Midbrain (tissue), 1 donor: ENCODE measurements at places on chromosomes 7 and 10.

DNA sequence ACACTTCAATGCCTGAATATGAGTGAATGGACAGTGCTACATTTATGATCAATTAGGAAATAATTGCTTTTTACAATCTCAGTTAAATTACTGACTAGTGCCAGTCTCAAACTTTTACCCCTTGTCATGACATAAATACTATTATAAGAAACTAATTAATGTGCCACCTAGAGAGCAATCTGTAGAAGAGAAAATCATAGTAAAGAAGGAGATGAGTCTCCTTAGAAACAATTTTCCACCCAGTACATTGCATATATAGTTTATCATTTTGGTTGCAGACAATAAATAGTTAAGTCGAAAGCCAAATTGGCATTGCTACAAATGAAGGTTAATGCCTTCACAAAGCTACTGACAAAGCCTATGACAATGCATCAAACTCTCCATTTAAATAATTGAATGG lies 68.6 kb downstream of the SLC13A1 start:
- no peak for DNase-seq

DNA sequence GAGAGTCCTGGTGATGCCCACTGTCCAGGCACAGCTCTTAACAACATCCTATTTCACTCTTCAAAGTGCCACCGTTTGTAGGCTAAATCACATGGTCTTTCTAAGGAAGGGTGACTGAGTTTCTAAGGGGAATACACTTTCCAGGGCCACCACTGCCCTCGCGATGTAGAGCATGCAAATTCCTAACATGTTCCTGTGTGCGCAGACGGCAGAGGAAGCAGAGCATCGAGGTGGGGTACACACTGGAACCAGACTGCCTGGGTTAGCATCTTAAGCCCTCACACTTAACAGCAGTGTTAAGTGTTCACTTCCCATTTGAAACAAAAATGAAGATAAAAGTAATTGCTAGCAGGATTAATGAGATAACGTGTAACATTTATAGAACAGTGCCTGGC lies 3.0 kb downstream of the VOPP1 start:
- no peak for DNase-seq

GRCh38 chr7:96118449-96119001 lies 203.4 kb downstream of the SLC25A13 start:
- no peak for DNase-seq

DNA sequence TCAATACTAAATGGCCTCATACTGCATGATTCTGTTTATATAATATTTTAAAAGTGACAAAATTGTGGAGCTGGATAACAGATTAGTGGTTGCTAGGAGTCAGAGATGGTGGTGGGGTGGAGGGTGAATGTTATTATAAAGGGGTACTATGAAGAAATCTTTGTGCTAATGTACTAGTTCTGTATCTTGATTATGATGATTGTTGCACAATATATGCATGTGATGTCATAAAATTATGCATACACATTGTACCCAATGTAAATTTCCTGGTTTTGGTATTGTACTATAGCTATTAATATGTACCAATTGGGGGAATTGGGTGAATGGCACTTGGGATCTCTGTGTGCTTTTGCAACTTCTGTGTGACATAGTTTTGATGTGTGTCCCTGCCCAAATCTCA lies 112.2 kb downstream of the TMEM26 start:
- DNase-seq = no peak

GRCh38 chr7:100358027-100358856 lies at the start of gene PILRB:
Gene PILRB (plus strand): TSS chr7:100358117. CDS start chr7:100358303, 186 bp downstream.
- no peak for DNase-seq

DNA sequence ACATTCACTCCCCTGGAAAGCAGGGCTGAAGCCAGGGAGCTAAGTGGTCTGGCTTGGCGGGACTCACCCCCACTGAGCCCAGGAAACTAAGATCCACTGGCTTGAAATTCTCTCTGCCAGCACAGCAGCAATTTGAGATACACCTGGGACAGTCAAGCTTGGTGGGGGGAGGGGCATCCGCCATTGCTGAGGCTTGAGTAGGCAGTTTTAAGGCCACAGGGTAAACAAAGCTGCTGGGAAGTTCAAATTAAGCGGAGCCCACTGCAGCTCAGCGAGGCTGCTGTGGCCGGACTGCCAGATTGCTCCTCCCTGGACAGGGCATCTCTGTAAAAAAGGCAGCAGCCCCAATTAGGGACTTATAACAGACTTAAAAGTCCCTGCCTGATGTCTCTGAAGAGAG lies 108.2 kb upstream of the FAM13C start:
- no peak for DNase-seq

DNA sequence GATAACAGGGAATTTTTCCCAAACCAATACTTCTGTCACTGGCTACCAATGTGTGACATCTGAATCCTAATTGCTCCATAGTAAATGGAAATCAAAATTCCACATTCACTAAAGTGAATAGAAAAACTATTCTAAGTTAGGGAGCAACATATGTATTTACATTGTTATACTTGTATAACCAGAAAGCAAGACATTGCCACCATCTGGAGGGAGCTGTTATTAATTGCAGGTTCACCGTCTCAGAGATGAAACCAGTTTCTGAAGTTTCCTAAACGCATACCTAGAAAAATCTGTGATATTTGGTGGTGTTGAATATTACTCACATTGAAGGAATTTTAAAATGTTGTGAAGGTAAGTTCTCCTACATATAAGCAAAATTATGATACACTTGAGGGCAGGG lies 390.1 kb downstream of the NXPH1 start:
- no peak for DNase-seq

- DNase-seq = no peak
Measured at GRCh38 chr7:151304856-151305255, 36.8 kb upstream of the NUB1 start.
